Esophagus muscularis mucosa (tissue), 4 donors: ENCODE measurements at places on chromosomes 7 and 10. TPM values are rescaled to one million over a fixed set of nuclear protein-coding genes. Genes with fewer than 3 reads are reported as not detected.

Gene TUBB8
- not detected for total RNA-seq

Gene ANKRD30A
- not detected for total RNA-seq

Gene TAS2R3
- not detected for total RNA-seq

Gene CNOT4
- 28.7 TPM for total RNA-seq

Gene SLC26A3
- total RNA-seq, result 12.0 TPM

Gene SCD
- total RNA-seq, result 7.1 TPM

Gene STEAP1
- total RNA-seq, result 14.6 TPM

Gene NPS
- total RNA-seq, result not detected

Gene TUBAL3
- total RNA-seq, result not detected

Gene ELN
- total RNA-seq, result 468 TPM

Gene VCL
- total RNA-seq, result 452 TPM

Gene HABP2
- not detected for total RNA-seq

Gene CYP2W1
- 0.23 TPM for total RNA-seq

Gene FAM25C
- total RNA-seq, result not detected

Gene LARP4B
- total RNA-seq, result 43.1 TPM

Gene OR6B1
- not detected for total RNA-seq

Gene MACC1
- 0.13 TPM for total RNA-seq

Gene TMEM273
- total RNA-seq, result 19.1 TPM

Gene CYP3A7
- 0.34 TPM for total RNA-seq

Gene CYP2C19
- not detected for total RNA-seq

Gene CLCN1
- total RNA-seq, result not detected

Gene ADAM8
- total RNA-seq, result 8.9 TPM

Gene UPK3BL1
- 36.4 TPM for total RNA-seq

Gene FOXP2
- 42.9 TPM for total RNA-seq

Gene MKRN1
- 81.6 TPM for total RNA-seq

Gene TBXAS1
- total RNA-seq, result 10.8 TPM

Gene GHRHR
- not detected for total RNA-seq

Gene NPSR1
- not detected for total RNA-seq

Gene ZNF518A
- total RNA-seq, result 11.7 TPM

Gene PRSS37
- not detected for total RNA-seq

Gene TDRD1
- 0.42 TPM for total RNA-seq

Gene IFIT1B
- not detected for total RNA-seq

Gene GIMAP5
- total RNA-seq, result 28.2 TPM
